Stimulated activated memory B cell treated with anti-CD40 and anti-IgM and Interleukin-4, amounts not matched to agents 10 μg/mL and 1 μg/mL and 100 μg/mL, for 72 hours (primary cell): ENCODE measurements at places on chromosomes 5 and 9.

GRCh38 chr9:104765138-104765537 is 1.2 kb downstream of the NIPSNAP3B start:
- ATAC-seq: peak; percentile 3

DNA sequence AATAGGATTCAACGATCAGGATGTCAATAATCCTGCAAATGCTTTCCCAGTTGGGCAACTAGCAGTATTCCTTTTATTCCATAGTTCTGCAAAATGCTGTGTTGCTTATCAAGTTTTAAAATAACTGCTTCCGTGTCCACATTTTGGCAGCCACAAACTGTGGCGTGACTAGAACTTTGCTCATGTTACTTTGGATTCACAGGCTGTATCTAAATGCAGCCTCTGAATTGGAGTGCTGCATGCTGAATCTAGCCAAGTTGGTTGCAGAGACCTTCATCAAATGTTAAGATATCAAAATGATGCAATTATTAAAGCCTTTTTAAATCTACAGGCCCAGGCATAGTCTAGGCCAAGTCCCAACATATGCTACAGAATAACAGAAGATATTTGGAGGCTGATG is 249.2 kb downstream of the NR2F1-AS1 start:
- ATAC-seq: no peak

GRCh38 chr5:131848662-131849061 is 51.8 kb upstream of the FNIP1 start:
- no peak for ATAC-seq

DNA sequence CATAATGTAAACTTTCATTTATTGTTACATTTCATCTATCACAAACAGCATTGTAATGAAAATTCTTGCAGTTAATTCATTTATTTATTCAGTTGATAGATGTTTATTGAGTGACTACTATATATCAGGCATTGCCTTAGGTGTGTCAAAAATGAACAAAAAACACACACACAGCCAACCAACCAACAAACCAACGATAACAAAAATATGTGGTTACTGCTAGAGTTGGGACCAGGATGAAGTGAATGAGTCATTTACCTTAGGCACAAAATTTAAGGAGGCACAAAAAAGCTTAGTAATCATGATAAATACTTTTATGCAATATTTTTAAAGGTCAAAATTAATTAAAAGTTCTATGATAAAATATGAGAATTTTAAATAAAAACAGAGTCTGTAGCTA is 223.4 kb downstream of the CSNK1G3 start:
- no peak for ATAC-seq

DNA sequence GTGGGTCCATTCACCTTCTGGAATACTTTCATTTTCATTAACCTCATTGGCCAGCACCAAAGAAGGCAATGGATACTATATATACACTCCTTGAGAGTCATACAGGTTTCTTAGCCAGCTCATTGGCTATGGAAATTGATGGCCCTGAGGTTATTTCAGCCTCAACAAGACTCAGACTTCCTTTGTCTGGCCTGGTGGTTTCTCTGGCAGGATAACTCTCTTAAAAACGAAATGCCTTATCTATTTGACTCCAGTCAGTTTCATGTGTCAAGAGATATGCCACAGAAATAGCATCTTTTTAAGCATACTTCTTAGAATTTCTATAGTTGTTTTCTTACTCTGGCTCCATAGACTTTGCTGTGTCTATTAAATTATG is 28.9 kb downstream of the CDH9 start:
- no peak for ATAC-seq

- peak; percentile 40 for ATAC-seq
Observed at GRCh38 chr9:37301042-37301853, 121.2 kb upstream of the GRHPR start.

- ATAC-seq: peak; percentile 73
Observed at GRCh38 chr5:122757285-122757684, 17.6 kb upstream of the SNX2 start.

DNA sequence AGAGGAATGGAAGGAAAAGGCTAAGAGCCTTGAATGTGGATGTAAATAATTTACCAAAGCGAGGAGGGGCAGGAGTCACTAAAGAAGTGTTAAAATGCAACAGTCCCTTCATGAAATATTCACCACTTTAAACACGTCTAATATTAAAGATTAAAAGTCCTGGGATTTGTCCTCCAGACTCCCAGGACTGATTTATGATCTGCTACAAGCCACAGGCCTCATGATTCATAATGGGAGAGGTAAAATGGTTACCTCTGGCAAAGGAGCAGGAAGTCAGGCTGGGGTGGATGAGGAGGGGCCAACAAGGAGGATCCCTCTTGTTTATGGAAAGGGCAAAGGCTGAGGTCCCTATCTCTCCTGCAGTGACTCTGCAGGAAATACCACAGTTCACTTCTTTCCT is 292.4 kb downstream of the TRIM32 start:
- ATAC-seq: no peak

GRCh38 chr5:14771189-14771588 is 100.4 kb downstream of the ANKH start:
- ATAC-seq: no peak

GRCh38 chr9:85743275-85744128 is 1.7 kb upstream of the AGTPBP1 start:
- ATAC-seq: no peak

DNA sequence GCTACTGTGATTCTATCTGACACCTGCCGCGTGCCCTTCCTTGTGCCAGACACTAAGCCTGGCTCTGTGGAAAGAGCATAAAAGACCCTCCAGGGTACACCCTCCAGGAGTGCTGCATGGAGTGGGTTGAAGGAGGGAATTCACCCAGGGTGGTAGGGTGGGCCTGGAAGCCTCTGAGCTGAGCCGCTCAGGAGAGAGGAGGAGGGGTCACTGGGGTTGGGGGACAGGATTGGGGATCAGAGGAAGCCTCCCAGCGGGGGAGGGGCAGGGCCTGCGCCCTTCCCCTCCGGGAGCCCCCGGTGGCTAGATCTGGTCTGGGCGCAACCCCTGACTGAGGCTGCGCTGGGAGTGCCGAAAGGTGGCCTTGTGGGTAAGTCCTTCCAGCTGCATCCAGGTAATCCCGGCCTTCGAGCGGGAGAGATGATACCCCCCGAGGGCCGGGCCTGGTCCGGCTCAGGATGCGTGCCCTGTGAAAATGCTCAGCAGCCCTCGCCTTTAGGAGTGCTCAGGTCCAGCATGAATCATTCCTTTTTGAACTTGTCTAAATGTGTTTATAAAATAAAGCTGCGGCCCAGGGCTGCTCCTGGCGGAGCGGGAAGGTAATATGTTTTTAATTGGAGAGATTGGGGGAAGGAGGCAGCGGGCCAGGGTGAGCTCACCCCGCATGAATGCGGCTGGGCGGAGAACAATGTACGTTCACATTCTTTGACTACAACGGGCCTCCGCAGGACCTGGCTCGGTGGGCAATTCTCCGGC is 118.1 kb upstream of the SMIM23 start:
- ATAC-seq: no peak

DNA sequence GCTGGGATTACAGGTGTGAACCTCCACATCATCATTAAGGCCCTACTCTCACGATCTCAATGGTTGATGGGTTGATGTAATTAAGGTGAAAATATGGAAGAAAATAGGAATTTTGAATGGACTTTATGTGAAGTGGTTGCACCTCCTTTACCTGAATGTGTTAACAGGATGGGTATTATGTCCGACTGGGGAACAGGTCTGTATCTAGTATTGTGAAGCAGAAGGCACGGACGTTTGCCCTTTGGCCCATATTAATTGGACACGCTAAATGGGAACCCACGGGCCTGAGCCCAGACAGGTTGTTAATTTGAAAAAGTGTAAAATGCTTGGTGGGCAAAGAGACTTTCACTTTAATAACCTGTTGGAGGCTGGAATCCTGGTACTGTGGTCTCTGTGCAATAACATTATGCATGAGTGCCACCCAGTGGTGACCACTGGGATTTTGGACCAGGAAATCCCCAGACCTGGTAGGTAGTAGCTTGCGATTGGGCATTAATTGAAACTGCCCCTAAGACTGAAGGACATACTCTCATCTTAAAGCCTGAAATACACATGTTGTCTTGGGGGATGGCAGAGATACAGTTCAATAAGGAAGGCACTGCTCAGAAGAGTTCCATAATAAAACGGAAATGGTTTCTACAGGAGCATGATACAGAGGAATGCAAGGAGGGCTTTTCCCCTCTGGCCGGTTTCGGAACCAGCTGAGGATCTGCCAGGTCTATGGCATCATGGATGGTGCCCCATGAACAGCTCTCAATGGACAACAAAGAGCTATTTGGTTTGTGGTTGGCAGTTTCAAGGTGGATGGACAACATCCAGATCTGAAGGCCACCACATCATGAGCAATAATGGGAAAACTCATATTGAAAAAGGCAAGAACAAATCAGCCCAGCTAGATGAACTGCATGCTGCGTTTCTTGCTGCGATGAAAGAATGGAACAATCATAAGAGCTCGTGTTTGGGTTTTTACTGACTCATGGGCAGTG is 26.2 kb upstream of the BICD2 start:
- ATAC-seq: peak; percentile 92

GRCh38 chr5:139131465-139131864 is 66.7 kb downstream of the SIL1 start:
- no peak for ATAC-seq

- ATAC-seq: no peak
Observed at GRCh38 chr9:93730648-93731047, 154.3 kb downstream of the PHF2 start.

GRCh38 chr9:76136986-76137385 is 246.5 kb downstream of the PCSK5 start:
- ATAC-seq: no peak

DNA sequence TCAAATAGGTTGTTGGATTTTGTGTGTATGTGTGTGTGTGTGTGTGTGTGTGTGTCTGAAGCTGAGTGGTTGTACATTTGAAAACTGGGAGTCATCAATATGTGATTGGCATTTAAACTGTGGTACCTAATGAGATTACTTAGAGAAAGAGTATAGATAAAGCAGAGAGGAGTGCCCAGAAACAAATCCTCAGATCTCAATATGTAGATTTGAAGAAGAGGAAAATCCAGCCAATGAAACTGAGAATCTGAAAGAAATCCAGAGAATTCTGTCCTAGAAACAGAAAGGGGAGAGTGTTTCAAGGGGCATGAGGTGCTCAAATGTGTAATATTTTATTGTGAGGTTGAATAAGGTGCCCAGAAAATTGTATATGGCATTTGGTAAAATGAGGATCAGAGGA is 66.2 kb downstream of the CCDC192 start:
- no peak for ATAC-seq

DNA sequence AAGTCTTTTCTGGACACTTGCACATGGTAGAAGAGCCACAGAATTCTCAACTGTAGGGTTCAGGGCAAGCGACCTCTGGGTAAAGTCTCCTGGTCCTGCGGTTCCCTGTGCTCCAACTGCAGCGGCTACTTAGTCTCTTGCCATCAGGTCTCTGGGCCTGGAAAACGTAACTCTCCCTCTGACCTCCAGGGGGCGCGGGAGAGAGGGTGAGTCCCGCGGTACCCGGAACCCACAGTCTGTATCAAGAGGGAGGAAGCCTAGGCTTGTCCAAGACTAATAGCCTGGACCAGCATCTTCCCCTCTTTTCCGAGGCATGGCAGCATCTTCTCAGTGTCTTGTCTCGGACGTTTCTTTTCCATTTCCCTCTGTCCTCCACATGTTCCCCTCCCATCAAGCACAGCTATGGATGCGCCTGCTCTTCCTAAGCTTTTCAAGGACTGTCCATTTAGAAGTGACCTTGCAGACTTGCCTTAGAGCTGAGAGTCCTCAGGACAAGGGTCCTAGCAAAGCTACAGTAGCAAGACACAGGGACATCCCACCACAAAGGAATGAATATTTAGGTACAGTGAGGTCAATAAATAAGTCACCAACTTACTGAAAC is 59.3 kb downstream of the FSTL4 start:
- peak; percentile 79 for ATAC-seq

DNA sequence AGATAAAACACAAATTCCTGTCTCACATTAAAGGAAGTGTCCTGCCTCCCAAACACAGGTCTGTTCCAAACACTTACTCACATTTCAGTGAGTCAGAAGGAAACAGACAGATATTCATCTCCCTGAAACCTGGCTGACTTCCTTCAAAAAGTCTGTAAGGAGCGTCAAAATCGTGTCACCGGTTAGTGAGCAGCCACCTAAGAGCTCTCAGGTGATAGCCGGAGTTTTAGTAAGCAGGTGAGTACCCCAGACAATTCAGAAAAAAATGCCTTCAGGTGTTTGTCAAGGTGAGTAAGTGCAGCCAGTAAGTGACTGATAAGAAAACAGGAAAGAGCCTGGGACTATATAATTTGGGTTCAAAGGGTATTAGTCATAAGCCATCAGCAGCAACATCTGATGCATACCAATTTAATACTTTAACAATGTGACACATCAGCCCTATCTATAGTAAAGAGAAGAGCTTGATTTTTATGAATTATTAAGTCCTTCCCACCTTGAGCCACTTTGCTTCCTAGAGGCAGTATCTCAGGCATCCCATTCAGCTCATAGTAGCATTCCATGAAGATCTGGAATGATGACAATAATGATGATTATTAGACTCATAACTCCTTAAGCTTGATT is 1.3 kb upstream of the ITGA2 start:
- no peak for ATAC-seq

DNA sequence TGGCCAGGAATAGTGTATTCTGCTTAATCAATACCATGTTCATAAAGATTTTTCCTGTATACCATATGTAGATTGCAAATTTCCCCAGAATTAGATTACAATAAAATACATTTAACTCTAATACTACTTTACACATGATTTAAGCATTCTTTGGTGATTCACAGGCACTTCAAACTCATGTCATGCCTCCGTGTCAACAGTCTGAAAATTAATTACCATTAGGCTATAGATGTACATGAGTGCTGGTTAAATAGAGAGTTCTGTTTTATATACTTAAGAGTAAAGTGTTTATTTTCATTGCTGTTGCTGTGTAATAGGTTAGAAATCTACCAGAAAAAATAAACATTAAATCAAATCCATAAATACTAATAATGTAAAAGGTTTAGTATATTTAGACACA is 159.8 kb downstream of the ZSWIM6 start:
- ATAC-seq: no peak

DNA sequence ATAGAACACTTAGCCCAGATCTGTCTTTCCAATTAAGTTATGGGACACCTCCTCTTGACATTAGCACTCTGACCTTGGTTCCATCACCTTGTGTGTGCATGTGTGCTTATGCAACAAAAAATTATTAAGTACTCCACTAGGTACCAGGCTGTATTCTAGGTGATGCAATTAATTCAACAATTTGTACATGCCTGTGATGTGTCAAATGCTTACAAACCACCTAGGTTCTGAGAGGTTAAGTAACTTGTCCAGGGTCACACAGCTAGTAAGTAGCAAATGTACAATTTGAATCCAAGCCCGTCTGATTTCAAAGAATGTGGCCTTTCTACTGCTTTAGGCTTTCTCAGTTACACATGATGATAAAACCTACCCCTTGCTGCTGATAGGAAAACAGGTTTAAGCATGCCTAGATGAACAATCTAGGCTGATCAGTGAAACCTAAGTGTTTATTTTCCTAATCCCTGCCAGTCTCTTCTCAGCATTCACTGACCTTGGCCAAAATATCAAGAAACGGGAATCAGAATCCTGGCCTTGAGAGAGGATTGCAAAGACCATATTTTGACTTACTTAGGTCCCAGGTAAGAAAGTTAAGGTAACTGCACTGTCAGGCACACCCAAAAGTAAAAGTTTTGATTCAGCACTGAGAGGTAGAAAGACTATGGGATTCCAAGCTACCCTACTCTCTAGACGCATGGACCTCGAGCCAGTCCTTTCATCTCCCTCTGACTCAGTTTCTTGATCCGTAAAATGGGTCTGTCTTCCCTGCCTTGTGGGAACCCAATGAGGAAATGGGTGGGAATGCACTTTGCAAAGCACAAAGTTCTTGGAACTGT is 1.0 kb downstream of the TBC1D2 start:
- no peak for ATAC-seq

GRCh38 chr9:7828334-7828733 is 28.8 kb upstream of the DMAC1 start:
- no peak for ATAC-seq
